Right lobe of liver (tissue), 6 donors: ENCODE measurements at places on chromosomes 1 and 21.

- H3K4me1 ChIP-seq, result no peaks in the 10 kb centered on the region
- no peak overlapping the region for H3K27ac ChIP-seq
- no peaks in the 10 kb centered on the region for H3K36me3 ChIP-seq
These were observed 125.8 kb downstream of the PTPRU start for GRCh38 chr1:29362116-29362515.

DNA sequence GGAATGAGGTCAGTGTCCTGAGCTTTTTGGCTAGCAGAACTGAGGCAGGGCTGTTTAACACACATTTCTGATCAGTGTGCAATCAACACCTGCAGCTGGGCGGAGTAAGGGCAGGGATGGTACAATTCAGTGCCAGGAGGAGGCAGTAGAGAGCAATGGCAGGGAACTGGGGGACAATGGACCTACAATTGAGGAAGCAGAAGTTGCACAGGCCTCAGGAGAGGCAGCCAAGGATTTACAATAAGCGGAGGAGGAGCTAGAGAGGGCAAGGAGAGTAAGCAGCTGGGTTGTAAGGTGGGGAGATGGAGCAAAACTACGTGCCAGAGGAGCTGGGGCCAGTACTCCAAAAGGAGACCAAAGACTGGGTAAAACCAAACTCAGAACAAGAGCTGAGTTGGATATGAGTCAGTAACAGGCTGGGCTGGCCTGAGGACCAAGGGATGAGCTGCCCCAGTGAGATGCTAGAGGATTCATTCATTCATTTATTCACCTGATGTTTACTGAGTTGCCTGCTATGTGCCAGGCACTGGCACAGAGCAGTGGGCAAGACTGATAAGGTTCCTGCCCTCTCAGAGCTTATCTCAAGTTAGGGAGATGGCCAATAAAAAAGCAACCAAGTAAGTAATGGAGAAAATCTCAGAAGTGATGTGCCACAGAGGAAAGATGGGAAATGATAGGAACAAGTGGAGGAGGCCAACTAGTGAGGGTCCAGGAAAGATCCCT is 10.4 kb upstream of the GALE start:
- no peak for DNase-seq
- H3K27ac ChIP-seq, result peak overlapping the region; percentile 38
- no peak overlapping the region for H3K4me3 ChIP-seq
- H3K36me3 ChIP-seq, result no peaks in the 10 kb centered on the region
- H3K27me3 ChIP-seq, result no peaks in the 10 kb centered on the region

DNA sequence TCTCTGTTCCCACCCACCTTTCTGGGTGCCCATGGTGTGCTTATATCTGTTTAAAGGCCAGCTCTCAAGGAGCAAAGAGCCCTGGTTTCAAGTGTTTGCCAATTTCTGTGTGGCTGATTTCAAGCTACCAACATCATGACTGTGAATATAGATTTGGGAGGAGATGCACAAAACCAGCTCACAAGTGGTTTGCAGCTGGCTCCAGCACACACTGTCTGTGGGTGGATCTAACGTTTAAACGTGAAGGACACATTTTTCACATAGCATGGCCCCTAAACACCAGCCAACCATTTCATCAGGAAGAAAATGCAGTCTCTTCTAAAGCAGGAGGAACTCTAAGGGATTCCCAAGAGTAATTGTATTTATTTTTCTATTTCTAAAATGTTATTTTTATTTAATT is 65.2 kb downstream of the FCRL5 start:
- no peaks in the 10 kb centered on the region for H3K36me3 ChIP-seq
- H3K4me3 ChIP-seq, result no peak overlapping the region
- no peak for DNase-seq

- H3K27ac ChIP-seq, result no peak overlapping the region
- DNase-seq, result no peak
- H3K4me3 ChIP-seq, result no peak overlapping the region
- no peaks in the 10 kb centered on the region for H3K36me3 ChIP-seq
These were observed 346.7 kb upstream of the ADGRL4 start for GRCh38 chr1:79353224-79353623.

- no peaks in the 10 kb centered on the region for H3K27me3 ChIP-seq
- no peak for DNase-seq
- no peaks in the 10 kb centered on the region for H3K4me1 ChIP-seq
- no peak overlapping the region for H3K27ac ChIP-seq
- no peaks in the 10 kb centered on the region for H3K36me3 ChIP-seq
These were observed 8.8 kb upstream of the SAMD11 start for GRCh38 chr1:914891-915280.
